ENCODE measurements at places on chromosomes 5 and 9.

DNA sequence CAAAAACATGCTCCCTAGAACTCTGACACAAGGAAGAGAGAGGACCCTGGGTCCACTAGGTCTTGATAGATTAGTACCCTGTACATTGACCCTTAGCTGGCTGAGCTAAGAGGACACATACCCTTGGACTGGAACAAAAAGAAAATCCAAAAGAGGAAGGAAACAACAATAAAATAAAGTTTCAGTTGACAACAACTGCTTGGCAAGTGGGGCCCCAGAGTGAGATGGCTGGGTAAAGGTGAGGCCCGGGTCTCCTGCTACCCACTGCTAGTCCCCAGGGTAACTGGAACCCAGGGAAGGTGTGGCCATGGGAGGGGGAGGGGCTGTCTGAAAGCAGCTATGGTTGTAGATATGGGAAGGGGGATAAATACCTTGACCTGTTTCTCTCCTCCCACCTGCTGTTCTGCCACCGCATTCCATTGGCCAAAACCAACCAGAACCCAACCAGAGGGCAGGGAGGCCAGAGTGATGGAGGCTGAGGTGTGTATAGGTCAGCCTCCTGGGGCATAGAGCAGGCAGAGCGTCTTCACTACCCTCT is 11.7 kb downstream of the TAL2 start:
- DNase-seq, result no peak

GRCh38 chr9:137227054-137227852 is at the start of gene RNF224:
RNF224 (plus strand) TSS chr9:137227502; CDS start chr9:137228336, 834 bp downstream.
- peak; percentile 83 for DNase-seq

DNA sequence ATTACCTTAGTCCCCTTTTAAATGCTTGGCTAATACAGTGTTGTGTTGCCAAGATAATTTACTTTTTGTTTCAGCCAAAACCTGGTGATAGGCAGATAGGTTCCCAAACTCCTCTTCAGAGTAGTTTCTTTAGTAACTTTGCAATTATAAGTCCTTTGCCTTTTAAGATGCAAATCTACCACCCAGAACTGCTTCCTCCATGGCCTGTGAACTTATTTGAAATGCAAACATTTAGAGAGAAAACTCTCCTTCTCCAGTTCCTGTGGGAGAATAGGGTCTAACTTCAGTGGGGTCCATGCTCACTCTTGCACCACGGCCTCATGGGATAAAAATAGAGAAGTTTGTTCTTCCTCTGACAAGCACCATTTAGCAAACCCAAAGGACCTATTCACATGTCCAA is 1955.4 kb upstream of the CDH6 start:
- no peak for DNase-seq

- no peak for DNase-seq
Measured at GRCh38 chr9:20207176-20207575, 415.1 kb downstream of the MLLT3 start.

DNA sequence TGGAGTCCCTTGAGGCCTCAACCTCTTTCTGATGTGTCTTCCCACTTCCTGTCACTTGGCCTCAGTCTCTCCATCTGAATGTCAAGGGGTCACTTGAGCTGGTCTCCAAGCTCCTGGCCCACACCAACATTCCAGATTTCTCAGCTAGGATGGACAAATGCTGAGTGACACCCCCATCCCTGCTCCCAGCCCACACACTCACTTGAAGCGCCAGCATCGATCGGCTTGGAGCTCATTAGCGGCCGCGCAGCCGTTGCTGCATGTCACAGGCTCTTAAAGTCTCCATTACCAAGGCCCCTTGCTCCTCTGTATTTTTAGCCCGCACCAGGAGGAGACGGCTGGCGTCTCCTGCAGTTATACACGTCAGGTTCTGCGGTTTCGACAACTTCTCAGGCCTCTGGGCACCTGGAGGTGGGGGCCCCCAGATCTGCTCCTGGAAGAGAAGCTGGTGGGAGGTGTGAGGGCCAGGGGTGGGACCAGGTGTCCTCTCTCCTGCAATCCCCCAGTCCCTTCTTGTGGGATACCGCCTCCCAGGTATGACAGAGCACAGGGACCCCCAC is 33.4 kb upstream of the ARAP3 start:
- DNase-seq, result no peak

DNA sequence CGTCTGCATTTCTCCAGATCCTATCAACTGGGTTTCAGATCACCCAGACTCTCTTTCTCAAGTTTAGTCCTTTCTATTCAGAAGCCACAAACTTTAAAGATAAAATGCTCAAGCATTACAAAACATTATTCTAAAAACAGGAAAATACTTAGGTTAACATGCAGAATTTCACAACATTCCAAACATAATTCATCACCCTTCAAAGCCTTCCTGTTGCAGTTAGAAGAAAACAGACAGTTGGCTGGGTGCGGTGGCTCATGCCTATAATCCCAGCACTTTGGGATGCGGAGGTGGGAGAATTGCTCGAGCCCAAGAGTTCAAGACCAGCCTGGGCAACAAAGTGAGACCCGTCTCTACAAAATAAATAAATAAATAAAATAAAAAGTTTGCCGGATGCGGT is 7.7 kb upstream of the OCLN start:
- DNase-seq, result no peak

- no peak for DNase-seq
Measured at GRCh38 chr5:9437741-9438240, 108.1 kb downstream of the SEMA5A start.

DNA sequence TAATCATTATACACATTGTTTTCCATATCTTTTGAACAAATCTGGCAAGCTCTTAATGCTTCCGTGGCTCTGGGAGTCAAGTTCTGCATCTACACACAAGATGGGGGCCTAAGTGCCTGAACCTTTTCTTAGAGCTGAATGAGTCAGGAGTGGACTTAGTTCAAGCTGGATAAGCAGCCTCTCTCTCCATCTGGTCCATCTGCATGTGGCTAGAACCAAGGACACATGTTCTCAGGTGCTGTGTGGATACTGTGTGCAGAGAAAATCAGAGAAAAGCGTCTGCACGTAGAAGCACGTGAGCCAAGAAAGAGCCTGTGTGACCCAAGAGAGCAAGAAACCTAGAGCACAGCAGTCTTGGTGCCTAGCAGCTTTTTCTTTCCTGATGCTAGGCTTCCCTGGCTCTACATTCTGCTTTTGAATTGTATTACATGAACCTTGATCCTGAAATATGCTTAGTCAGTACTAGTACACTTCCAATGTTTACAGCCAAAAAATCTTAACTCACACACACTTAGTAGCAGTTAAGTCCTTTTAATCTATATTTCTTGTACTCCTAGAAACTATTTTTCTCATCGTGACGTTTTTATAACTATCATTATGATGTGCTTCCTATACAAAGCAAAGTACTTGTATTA is 1798.9 kb downstream of the MAT2B start:
- no peak for DNase-seq

- DNase-seq, result peak; percentile 69
Measured at GRCh38 chr9:33225319-33226147, 14.4 kb upstream of the SPINK4 start.

- no peak for DNase-seq
Measured at GRCh38 chr5:122089096-122090013, 11.3 kb upstream of the LOX start.

GRCh38 chr9:34087370-34087769 is 38.7 kb upstream of the UBAP2 start:
- DNase-seq, result no peak

DNA sequence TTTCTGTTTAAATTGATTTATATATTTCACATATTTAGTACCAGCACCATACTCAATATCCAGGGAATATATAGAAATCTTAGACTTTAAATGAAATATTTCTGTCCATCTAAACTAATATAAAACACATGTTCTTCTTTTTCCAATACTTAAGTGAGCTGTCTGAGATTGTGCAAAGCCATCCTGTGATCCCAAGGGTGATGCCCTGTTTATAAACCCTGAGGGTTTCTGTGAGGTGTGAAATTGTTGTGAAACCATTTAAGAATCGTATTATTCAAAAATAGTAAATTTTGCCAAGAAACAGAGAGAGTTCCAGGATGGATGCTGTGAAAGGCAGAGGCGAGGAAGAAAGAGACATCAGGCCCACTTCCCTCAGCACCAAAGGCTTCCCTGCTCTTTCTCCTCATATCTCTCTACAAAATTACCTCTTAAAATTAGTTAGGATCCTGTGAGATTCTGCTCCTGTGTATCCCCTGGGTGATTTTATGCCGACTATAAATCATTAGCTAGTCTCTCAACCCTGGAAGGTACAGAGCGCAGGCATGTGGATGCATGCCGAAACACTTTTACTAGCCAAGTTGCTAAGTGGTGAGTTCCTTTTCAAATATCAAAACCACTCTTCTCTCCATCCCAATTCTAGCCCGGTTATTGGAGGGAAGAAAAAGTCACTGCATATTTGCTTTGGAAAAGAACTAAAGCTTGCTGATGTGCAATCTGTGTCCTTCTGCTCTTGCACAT is 183.0 kb downstream of the GLIS3 start:
- no peak for DNase-seq

GRCh38 chr9:22382331-22382730 is 64.3 kb upstream of the DMRTA1 start:
- DNase-seq, result no peak

GRCh38 chr5:178573216-178573615 is 17.0 kb downstream of the COL23A1 start:
- DNase-seq, result no peak

DNA sequence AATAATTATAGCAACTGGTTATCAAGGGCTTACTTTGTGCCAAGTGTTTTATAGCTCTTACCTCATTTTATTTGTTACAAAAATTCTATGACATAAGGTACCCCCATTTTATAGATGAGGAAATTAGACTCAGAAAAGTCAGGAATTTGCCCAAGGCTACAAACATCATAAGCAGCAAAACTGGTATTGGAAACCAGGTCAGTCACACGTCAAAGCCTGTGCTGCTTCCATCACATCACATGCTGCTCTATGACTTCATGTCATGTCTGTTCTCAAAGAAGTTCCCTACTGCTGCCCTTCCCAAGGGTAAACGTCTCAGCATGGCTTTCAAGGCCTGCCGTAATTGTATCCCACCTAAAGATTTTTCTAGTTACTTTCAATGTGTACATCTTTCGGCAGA is 6.9 kb upstream of the KIF2A start:
- DNase-seq, result no peak

GRCh38 chr5:60677850-60678664 is 21.9 kb downstream of the DEPDC1B start:
- DNase-seq, result no peak

- DNase-seq, result no peak
Measured at GRCh38 chr9:37587521-37587920, 4.9 kb downstream of the TOMM5 start.

- no peak for DNase-seq
Measured at GRCh38 chr9:2096376-2096970, 81.3 kb downstream of the SMARCA2 start.

GRCh38 chr9:89622933-89623861 is 18.4 kb downstream of the GADD45G start:
- no peak for DNase-seq

GRCh38 chr5:42908086-42908485 is 96.4 kb upstream of the SELENOP start:
- no peak for DNase-seq

- DNase-seq, result no peak
Measured at GRCh38 chr5:56264417-56265025, 31.4 kb upstream of the ANKRD55 start.

DNA sequence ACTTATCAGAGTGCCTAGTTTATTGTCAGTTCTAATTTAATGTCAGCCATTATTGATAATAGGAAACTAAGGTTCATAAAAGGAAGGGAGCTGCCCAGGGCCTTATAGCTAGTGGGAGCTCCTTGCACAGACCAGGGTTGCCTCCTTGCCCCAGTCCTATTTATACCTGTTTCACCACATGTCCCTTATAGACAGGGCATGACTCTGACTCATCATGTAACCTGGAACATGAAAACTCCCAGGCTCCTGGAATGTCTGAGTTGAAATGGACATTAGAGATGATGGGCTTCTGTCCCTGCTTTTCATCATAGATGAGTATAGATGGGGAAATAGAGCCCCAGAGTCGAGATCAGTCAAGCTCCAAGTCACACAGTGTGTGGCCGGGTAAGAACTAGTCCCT is 21.1 kb downstream of the FAT2 start:
- no peak for DNase-seq

DNA sequence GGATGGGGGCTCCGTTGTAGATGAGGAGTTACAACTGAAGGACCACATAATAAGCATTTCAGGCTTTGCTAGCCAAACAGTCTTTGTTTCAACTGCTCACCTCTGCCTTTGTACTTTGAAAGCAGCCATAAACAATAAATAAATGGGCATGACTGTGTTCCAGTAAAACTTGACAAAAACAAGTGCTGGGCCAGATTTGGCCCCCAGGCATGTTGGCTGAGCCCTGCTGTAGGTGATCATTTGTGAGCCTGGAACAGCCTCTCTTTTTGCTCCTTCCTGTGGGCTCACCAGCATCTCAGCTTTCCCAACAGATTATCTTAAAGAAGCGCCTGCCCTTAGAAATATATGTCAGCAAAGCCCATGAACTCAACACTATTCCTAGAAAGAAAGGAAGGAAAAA is 149.4 kb downstream of the GOLPH3 start:
- DNase-seq, result no peak

GRCh38 chr5:89011778-89012711 is 129.1 kb upstream of the MEF2C start:
- DNase-seq, result no peak

DNA sequence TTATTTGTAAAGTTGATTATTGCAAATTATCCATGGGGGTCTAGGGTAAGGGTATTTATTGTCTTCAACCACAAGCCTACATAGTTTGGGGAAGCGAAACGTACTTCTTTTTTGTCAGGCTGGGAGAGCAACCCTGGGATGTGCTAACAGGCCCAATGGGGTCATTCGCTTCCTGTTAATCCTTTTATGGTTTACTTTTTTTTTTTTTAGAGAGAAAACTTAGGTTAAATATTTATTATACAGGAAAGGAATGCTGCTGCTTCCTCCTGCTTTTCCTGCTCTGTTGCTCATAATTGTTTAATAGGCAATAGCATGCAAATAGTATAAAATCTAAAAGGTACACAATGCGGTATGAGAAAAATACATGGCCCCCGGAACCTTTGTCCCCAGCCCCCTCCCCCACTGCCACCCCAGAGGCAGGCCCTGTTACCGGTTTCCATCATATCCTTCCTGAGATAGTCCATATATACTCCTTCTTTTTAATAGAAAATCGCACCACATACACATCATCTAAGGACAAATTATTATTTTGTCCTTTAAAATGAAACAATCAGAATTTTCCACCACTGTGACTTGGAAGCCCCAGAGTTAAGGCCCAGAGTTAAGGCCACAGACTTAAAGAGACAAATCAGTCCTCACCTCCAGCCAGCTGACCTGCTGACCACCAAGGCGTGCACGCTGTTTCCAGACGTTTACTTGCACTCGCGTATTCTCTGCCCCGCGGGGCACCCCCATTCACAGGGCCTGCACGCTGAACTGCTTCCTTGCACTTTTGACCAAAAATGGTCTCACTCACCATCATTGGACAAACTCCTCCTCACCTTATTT is 83.9 kb downstream of the NDFIP1 start:
- no peak for DNase-seq

GRCh38 chr9:77885104-77885672 is 146.4 kb downstream of the GNAQ start:
- no peak for DNase-seq
